ENCODE measurements at places on chromosomes 5 and 9.

DNA sequence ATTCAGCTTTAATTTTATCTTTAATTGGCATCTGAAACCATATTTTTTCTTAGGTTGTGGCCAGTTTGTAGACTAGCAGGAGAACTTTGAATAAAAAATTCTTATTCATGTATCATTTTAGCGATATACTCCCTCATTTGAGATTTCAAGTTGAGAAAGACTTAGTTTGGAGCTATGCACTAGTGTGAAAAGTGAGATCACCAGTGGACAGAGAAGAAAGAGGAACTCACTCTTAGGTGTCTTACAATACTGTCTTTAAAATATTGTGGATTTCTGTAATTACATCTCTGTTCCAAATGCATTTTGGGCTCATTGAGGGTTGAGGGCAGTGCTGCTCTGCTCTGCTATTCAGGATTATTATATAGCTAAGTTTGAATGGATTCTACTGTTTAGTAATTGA lies 54.7 kb downstream of the NAA35 start:
- DNase-seq: no peak

- DNase-seq: no peak
These were observed 297.8 kb downstream of the EPB41L4A start for GRCh38 chr5:112121258-112121657.

DNA sequence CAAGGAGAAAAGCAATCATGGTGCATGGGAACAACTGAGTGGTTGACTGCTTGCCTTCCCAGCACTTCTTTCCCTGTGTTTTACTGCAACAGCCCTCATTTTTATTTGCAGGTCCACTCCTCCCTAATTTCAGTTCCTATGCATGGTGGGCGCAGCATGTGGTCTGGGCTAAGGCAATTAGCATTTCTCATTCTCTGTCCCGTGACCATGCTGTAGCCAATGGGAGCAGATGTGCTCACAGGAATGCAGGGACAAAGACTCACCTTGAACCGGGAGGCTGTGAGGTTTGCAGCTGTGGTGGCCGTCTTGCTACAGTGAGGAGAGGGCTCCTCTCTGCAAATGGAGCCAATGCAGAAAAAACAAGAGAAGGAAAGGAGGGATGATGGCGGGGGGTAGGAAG lies 315.5 kb downstream of the SLIT3 start:
- no peak for DNase-seq

- peak; percentile 49 for DNase-seq
These were observed 3.3 kb upstream of the DMRT2 start for GRCh38 chr9:1046639-1047572.

- no peak for DNase-seq
These were observed 71.2 kb downstream of the GHR start for GRCh38 chr5:42494414-42494813.

DNA sequence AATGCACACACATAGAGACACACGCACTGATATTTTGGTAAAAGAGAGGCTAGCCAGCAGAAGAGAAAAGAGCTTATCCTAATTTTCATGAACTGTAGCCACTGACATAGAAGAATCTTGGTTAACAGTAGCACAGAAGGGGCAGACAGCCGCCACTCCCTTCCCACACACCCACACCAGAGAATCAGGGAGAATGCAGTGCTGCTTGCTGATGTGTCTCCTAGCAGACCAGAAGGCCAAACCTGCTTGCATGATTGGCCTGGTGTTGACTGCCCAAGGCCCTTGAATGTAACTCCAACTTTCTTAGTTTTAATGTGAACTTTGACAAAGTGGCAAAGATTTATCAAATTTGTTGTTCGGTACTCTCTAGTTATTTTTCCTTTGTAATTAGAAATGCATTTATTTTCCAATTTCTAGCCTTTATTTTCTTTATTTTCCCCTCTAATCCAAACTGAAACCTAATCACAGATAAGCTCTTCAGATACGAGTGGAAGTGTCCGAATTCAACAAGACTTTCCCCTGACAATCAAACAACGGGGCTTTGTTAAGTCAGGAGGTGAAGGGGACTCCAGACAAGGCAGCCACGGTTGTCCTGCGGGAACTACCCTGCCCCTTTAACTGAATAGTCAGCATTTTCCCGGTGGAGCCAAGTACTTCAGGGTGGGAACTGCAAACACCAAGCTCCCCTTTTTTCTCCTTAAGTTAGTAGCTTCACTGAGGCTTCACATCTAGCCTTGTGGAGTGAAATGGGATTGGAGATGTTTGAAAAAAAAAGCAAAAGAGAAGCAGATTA lies 81.9 kb upstream of the CTSL start:
- DNase-seq: peak; percentile 26

- no peak for DNase-seq
These were observed 39.2 kb downstream of the OLFM1 start for GRCh38 chr9:135126451-135127187.

GRCh38 chr5:32645246-32645645 lies 59.9 kb downstream of the SUB1 start:
- no peak for DNase-seq

DNA sequence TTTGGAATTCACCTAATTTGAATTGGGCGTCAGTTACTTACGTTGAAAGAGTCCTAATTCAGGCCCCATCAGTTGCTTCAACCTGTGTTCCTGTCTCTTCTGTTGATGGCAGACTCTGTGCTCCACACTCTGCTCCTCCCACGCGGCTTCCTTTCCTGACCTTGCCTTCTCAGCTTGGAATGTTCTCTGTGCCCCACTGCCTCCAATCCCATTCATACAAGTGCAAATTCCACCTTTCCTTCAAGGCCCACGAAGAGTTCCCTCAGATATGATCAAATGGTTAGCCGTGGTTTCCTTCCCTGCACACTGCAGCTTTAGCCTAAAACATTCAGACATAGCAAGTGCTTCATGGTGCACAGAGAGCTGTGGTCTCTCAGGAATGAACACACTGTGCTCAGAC lies 65.7 kb downstream of the SREK1 start:
- DNase-seq: no peak

GRCh38 chr9:33510262-33511183 lies 13.5 kb upstream of the ANKRD18B start:
- peak; percentile 50 for DNase-seq

GRCh38 chr9:4099976-4100735 lies 199.7 kb downstream of the GLIS3 start:
- DNase-seq: no peak

DNA sequence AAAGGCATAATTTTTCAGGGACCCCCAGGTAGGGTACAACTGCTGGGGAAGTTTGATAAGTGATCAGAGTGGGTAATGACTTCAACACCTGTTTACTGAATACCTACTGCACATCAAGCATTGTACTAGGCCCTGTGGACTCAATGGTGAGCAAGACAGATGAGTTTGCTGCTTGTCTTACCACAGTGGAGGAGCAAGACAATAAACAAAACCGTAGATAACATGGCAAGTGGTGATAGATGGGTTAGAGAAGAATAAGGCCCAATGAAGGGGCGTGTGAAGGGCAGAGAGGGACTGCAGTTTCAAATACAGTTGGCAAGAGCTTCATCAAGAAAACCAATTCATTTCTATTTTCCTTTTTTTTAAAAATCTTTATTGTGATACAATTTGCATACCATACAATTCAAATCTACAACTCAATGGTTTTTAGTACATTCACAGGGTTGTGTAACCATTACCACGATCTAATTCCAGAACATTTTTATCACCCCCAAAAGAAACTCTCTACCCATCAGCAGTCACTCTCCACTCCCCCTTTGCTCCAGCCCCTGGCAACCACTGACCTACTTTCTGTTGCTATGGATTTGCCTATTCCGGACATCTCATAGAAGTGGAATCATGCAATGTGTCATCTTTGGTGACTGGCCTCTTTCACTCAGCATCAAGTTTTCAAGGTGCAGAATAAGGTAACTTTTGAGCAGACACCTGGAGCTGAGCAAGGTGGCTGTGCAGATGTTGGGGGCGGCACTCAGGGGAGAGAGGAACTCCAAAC lies 31.9 kb upstream of the HAND1 start:
- no peak for DNase-seq

DNA sequence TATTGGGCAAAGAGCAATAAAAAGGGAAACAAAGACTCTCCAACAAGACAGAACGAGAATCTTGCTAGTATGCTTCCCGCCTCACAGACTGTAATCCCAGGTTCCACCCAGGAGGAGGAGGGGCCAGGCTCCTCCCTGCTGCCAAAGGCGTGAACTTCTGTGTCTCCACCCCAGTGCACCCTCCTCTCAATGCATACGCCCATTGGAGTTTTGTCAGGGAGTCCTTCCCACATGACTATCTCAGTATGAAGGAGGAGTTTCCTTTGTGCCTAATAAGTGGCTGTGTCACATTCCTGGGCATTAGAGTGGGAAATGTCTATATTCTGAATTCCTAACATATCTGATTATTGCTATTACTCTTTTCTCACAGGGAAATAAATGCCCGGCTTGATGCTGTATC lies 106.4 kb upstream of the DHFR start:
- DNase-seq: peak; percentile 55

DNA sequence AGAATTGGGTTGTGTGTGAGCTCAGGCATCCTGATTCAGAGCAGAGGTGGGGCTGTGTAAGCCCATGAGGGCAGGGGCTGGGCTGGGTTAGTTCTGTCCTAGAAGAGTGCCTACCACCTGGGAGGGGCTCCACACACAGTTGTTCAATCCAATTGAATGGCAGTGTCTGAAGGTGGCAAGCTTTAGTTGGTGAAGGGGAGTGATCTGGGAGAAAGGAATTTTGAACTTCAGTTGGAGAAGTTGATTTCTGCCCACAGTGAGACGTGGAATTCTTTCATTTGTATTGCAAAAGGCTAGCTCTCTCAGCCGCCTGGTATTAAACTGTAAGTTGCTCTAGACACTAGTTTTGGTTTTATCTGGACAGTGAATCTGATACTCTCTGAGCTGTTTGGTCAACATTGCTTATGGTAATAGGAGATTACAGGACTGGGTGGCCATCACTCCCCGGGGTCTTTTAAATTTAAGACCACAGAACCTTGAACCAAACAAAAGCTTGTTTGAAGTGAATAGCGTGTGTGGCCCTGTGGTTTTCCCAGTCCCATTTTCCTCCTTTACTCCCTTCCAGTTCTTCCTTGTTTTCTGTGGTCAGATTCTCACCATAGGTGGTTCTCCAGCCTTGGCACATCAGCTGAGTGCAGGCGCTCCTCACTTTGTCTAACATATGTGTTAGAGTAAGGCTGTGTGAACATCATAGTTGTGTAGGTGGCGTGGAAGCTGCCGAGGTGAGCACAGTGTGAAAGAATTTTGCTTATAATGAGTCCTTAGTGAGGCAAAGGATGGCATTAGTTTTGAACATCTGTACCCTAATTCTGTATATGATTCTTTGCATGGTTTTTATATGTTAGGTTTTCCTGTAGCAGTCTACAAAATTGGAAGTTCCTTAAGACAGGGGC lies 78.0 kb downstream of the ARHGAP26 start:
- no peak for DNase-seq

- DNase-seq: no peak
These were observed 478.3 kb downstream of the EBF1 start for GRCh38 chr5:158621391-158621790.

DNA sequence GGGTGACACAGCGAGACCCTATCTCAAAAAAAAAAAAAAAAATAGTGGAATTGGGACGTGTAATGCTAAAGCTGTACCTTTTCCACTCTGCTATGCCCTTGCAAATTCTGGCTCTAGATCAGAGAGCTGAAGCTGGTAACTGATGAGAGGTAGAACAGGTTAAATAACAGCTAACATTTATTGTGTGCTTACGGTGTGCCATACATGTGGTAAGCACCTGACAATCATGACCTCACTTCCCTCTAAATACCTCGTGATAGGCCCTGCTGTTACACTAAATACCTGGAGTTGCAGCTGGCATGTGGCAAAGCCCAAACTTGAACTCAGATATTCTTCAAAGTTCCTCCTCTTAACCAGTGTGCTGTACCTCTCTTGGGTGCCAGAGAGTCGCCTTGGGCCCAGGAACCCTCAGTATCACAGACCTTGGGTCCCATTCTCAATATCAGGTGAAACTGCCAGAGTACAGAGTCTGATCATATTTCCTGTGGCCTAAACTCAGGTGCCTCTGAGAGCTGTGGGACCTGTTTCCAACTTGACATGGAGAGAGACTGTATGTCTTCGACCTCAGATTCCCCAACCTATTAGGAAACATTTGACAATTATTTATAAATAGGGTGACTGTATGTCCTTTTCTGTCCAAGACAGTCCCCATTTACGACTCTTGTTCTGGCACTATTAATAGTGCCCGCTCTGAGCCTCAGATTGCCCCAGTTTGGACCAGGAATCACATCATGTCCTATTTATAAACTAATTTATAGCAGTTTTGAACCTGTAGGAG lies 4.8 kb downstream of the ARL10 start:
- no peak for DNase-seq

DNA sequence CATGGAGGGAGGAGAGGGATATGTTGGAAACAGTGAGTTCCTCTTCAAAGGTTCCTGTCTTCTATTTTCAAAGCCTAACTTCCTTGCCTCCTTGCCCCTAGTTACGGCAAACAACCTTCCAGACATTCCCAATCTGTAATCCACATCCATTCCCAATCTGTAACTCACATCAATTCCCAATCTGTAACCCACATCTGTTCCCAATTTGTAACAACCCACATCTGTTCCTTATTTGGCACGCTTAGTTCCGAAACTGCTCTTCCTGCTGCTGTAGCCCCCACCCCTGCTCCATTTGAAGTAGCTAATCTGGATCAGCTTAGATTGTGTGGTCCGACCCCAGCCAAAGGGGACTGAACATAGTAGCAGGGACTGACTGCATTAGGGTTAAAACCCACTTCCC lies 23.9 kb upstream of the IDNK start:
- DNase-seq: no peak

DNA sequence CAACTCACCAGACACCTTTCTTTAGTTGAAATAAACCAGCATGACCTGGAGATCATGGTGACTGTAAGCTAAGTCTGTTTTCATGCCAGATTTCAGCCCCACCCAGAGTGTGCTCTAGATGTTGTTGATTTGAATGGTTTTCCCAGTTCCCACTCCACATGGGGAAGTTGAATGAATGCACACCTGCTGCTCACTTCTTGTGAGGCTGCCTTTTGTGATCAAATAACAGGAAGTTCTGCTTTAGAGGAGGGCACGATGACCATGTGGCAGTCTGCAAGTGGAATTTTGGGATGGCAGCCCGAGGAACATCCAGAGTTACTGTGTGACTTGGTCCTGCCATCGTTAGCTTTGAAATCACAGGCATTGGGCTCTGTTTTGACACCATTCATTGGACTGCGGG lies 18.7 kb downstream of the SLC46A2 start:
- no peak for DNase-seq

DNA sequence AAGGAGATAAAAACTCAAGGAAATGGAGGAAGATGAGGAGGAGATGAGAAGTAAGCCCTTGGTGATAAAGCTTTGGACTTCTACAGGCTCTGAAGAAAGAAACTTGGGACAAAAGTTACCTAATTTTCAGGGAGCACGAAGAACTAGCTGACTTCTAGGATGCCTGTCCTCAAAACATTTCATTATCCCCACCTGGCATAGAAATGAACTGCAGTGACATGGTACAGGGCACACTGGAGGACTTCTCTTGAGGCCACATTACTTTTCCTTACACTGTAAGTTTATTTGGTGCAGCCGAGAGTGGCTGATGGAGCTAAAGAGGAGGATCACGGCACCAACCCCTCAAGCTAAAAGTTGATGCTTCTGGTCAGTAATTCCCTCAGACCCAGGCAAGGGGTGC lies 269.5 kb upstream of the MSX2 start:
- no peak for DNase-seq

GRCh38 chr5:140295414-140295813 lies 7.5 kb downstream of the PFDN1 start:
- DNase-seq: no peak
